ENCODE measurements at places on chromosomes 7 and 10.

DNA sequence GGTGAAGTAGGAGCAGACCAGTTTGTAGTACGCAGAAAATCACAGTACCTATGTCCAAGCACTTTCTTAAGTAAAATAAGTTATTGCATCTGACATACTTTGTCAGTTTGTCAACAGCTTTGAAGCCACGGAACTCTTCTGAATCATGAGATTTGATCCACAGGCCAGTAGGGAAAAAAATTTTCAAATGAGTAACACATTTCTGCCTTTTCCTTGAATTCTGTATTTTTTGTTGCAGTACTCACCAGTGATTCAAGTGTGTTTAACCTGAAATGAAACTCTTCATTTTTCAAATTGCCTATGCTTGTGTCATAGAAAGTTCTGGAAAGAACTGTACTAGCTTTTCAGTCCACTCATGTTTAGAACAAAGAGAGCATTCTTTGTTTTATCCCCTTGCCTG lies 337.7 kb downstream of the GATA3 start:
- DNase-seq = no peak

- no peak for DNase-seq
Observed at GRCh38 chr10:114057855-114058254, 14.2 kb downstream of the ADRB1 start.

DNA sequence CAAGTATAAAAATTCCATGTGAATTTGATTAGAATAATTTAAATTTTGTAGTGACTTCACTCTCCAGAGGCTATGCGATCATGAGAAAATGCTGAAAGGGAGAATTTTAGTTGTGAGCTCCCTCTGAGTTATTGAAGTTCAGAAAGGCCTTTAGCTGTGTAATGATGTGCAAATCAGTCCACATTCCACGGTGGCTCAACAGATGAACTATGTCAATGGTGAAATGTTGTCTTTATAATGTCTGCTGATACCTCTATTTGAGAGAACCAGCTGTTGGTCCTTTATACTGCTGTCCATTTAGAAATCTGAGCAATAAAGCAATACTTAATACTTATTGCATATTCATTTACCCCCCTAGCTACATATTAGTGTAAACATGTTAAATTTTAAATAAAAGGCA lies 7.1 kb upstream of the ITGB8 start:
- DNase-seq = no peak

GRCh38 chr7:88002617-88003016 lies 68.6 kb downstream of the ADAM22 start:
- no peak for DNase-seq

GRCh38 chr7:27168265-27168947 lies 3.1 kb upstream of the HOXA9 start:
- DNase-seq = no peak

DNA sequence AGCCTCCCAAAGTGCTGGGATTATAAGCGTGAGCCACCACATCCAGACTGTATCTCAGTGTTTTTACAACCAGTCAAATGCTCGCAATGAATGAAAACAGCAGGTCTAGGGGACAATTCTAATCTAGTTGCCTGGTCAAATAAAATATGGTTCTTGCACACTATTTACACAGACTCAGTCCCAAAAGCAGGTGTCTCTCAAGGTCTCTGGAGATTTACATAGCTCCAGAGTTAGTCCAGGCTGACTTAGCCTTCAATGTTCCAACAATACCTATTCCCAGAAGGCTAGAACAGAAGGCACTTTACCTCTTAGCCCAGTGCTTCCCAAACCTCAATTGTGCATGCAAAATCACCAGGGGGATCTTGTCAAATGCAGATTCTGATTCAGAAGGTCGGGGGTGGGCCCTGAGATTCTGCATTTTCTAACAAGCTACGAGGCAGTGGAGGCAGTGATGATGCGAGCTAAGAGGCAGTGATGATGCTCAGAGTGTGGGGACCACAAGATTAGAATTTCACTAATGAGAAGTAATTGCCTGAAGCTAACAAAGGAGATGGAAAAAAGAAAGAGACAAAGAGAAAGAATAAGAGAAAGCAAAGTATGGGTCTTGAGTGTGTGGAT lies 6.4 kb downstream of the KIAA1549 start:
- DNase-seq = no peak

GRCh38 chr7:56062382-56062781 lies 1.7 kb upstream of the SUMF2 start:
- DNase-seq = no peak

DNA sequence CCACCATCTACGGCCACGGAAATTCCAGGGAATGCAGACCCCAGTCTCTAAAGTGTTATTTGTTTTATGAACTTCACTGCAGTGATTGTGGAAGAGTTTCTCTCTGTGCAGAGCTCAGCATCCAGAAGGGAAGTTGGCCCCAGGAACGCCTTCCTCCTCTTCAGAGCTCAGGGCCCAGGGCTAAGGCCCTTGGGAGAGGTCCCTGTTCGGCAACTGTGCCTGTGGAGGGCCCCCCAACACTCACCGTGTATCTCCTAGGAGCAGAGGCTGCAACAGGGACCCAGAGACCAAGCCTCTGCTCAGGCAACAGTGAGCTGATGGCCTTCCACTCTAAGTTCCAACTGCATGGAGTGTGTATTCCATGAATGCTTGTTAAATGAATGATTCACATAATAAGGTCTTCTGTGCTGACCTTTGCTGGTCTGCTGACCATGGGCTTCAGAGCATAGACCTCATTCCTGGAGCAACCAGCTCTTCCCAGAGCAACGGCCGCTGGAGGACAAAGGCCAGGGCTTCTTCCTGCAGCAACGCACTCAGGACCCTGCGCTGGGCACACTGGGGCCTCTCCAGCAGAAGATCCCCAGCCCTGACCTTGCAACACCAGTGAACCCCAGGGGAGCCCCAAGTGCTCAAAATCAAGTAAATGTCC lies 7.7 kb downstream of the DIP2C start:
- no peak for DNase-seq

Measured in GM13977 (cell line).